ENCODE measurements at places on chromosomes 7 and 10.

GRCh38 chr10:5888351-5888750 lies 1.3 kb downstream of the ANKRD16 start:
- no peak for DNase-seq

- no peak for DNase-seq
Observed at GRCh38 chr10:131929122-131929845, 28.5 kb downstream of the PPP2R2D start.

GRCh38 chr7:41637049-41637448 lies 65.8 kb downstream of the INHBA start:
- DNase-seq = no peak

DNA sequence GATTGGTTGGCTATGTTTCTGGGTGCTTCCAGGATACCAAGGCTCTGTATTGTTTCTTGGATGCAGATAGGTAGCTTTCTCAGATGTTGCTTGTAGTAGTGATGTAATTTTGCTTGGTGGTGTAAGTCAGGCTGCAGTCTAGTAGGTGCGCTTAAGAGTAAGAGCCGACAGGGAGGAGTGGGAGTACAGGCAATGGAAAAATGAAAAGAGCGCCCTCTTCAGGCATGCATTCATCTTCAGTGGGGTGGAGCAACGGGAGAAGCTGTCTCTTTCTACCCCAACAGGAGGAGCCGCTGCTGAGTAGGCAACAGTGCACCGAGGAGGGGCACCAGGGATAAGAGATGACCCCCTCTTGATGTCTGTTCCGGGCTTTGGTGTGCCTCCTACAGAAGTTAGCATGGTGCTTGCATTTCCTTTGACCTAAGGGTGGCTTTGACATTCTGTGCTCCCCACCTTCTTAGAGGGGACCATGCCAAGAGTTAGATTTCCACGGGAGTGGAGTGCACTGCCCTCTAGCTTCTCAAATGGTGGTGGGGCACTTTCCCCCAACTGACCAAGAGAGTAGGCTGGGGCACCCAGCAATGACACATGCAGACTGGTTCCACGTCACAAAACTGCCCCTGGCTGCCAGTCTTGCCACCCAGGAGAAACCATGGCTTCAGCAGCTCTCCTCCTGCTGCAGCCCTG lies 56.1 kb downstream of the ZNF783 start:
- DNase-seq = no peak

- no peak for DNase-seq
Observed at GRCh38 chr7:129781928-129782817, 170.6 kb downstream of the UBE2H start.

DNA sequence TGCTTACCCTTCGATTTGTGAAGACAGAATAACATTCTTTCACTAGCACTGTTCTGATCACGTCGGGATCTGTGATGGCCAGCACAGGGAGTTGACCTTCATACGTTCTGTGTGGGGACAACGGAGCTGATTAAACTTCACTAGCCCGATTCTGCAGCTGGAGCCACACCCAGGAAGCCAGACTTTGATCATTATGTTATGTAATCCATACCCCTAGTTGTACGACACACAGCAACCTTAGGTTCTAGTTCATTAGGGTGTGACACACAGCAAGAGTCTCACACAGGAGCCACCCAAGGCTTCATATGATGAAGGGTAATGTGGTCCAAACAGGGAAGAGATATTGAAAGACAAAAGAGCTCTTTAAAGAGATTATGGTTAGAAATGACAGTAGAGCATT lies 7.2 kb downstream of the CYP3A5 start:
- DNase-seq = no peak

GRCh38 chr7:5574770-5575269 lies 151.2 kb upstream of the TNRC18 start:
- no peak for DNase-seq

DNA sequence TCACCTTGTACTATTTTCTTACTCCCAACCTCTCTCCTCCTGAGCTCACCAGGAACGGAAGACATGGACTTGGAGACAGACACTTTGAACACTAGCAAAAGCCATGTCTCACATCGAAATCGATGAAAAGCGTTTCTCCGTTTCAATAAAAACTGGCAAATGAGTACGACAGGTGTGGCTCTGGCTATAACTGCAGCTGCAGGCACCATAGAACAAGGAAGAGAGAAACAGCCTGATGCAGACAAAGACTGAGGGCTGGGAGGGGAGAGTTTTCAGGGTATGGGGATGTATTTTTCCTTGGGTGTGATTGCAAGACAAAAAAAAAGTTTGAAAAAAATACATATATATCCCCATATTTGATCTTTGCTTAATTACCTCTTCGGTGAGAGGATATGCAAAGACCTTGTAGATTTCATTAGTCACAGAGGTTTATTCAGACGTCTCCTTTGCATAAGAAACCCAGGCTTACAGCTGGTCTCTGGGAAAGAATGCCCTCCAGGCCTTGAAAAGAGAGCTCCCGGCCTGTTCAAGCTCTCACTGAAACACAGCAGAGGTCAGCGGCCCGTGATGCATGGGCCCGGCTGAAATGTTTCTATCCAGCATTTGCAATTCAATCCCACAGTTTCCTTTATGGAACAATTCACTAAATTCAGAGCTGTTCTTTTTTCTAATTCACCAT lies 63.1 kb downstream of the TLL2 start:
- DNase-seq = no peak

- no peak for DNase-seq
Observed at GRCh38 chr7:148872188-148872587, 11.9 kb downstream of the EZH2 start.

DNA sequence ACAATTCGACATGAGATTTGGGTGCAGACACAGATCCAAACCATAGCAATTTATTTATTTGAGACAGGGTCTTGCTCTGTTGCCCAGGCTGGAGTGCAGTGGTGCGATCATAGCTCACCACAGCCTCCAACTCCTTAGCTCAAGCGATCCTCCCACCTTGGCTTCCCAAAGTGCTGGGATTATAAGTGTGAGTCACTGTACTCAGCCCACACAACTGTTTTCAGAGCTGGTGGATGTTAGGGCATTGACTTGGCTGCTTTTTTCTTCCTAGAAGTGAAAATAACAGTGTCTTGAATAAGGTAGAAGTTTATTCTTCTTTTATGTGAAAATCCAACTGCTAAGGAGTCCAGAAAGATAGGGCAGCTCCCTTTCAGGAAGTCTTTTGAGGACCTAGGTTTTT lies 132.1 kb downstream of the CCDC3 start:
- DNase-seq = no peak

- no peak for DNase-seq
Observed at GRCh38 chr10:73398024-73398423, 15.8 kb downstream of the ANXA7 start.

- no peak for DNase-seq
Observed at GRCh38 chr10:65396997-65397396, 1528.8 kb upstream of the LRRTM3 start.

DNA sequence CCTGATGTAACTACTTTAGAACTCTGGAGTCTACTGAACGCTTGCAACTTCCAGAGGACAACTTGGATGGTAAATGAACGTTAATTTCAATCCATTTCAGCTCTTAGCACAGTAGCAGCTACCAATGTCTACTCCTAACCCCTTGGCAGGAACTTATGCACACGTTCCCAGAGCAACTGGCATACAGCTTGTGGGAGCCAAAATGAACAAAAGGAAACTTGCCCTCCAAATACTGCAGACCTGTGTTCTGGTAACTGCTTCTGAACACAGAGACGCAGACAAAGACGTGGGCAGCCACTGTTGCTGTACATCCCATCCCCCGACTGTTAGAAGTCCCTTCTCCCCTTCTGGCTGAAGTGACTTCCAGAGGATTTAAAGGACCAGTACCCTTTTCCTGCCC lies 61.3 kb downstream of the XPNPEP1 start:
- no peak for DNase-seq

DNA sequence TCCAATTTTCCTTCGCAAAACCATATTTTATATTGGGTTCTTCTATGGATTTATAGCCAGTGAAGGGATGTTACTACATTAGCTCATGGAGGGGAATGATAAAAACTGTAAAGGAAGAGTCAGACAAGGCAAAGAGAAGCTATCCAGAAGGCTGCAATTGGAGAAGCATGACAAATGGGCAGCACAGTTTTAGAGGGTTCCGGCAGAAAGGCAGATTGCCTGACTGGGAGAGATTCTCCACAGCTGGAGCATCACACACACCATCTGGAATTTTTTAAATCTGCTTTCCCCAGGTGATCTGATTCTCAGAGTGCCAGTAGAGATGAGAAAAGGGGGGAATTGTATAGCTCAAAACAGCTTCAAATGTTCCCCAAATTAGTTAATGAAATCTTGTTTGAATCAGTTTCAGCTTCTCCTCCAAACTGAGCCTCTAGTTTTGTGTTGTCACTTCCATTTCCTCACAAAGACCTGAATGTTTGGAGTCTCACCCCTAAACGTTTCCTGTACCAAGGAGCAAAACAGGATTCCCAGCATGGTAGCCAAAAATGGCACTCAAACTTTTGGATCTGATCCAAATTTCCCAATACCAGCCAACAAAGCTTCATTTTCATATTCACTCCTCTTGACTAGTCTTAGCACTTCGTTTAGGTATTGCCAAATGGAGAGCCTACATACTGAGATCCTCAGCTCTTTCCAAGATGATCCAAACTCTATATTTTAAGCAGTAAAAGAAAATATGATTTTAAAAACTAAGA lies 177.5 kb downstream of the HPSE2 start:
- DNase-seq = no peak

GRCh38 chr7:99380823-99381663 lies 6.5 kb downstream of the ARPC1B start:
- peak; percentile 92 for DNase-seq

GRCh38 chr7:67341153-67341768 lies 344.6 kb downstream of the TYW1 start:
- no peak for DNase-seq

GRCh38 chr7:77570330-77571011 lies 33.4 kb downstream of the PTPN12 start:
- no peak for DNase-seq

DNA sequence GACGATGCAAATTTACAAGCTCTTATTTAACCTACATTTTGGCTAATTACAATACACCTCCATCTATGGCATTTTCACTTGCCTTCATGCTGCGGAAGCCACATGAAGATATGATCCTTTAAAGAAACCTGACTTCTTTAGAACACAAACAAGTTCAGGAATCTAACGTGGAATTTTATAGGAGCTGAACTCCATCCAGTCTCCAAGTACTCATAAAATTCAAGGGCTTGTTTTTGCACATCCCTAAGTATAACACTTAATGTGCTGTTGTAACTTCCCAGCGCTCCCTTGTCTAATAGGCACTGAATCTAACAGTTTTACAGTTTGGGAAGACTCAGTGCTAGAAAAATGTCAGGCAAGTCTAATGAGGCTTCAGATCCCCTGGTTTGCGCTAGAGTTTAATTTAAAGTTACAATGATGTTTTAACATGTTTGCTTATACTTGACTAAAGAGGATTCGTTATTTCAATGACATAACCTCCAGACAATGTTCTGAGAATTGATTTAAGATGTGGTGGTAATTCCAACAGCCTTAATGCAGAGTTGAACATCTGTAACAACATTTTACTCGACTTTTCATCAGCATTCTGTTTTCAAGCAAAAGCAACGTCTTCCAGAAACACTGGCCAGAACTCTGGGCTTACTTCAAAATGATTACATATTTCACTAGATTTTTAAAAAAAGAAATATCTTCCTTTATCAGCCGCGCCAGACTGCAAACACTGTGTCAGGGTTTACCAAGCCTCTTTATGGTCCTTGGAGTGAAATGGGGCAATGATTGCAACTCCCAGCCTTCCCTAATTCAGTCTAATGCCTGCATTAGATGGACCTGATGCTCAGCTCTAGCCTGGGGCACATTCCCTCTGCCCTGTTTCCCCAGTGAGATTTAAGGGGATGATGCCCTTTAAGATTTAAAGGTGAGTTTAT lies 664.3 kb downstream of the KCNMA1 start:
- no peak for DNase-seq

GRCh38 chr7:129438281-129438838 lies 4.1 kb downstream of the STRIP2 start:
- DNase-seq = no peak

GRCh38 chr7:75847707-75848106 lies 31.1 kb upstream of the RHBDD2 start:
- peak; percentile 12 for DNase-seq

DNA sequence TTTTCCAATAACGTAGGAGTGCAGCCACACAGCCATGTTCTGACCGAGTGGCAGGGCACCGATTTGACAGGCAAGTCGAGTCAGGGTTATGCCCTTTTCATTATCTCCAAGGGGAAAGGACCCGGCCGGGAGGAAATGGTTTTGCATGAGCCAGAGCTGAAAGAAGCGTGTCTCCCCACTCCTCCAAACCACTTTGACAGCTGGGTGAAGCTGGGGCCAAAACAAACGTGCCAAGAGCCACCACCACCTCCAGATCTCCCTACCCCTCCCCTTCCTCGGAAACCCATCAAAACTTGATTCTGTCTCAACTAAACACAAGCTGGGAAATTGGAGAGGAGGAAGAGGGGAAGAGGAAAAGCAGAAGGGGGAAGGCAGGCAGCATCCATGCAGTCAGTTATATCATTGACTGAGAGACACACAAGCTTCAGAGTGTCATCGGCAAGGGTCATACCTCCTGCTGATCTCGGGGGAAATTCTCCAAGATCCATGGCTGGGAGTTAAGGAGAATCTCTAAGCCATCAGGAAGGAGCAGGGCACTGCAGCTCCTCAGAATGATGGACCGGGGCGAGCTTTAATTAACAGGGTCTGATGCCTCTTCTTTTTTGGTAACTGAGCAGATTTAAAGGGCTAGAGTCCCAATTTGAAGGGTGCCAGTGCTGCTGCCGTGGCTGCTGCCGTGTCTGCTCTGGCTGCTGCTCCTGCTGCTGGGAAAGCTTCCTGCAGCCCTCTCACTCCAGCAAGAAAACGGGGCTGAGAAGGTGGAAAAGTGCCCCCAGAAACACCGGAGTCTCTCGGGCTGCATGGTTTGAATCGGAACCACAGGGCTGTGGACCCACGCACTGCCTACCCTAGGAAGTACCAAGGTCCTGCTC lies 34.7 kb upstream of the CALN1 start:
- no peak for DNase-seq

- DNase-seq = no peak
Observed at GRCh38 chr7:41608447-41608846, 94.4 kb downstream of the INHBA start.
